ENCODE measurements at places on chromosomes 12 and 14. TPM values are rescaled to one million over a fixed set of nuclear protein-coding genes. Genes with fewer than 3 reads are reported as not detected.

The CABP1 gene
- not detected for total RNA-seq

DNA sequence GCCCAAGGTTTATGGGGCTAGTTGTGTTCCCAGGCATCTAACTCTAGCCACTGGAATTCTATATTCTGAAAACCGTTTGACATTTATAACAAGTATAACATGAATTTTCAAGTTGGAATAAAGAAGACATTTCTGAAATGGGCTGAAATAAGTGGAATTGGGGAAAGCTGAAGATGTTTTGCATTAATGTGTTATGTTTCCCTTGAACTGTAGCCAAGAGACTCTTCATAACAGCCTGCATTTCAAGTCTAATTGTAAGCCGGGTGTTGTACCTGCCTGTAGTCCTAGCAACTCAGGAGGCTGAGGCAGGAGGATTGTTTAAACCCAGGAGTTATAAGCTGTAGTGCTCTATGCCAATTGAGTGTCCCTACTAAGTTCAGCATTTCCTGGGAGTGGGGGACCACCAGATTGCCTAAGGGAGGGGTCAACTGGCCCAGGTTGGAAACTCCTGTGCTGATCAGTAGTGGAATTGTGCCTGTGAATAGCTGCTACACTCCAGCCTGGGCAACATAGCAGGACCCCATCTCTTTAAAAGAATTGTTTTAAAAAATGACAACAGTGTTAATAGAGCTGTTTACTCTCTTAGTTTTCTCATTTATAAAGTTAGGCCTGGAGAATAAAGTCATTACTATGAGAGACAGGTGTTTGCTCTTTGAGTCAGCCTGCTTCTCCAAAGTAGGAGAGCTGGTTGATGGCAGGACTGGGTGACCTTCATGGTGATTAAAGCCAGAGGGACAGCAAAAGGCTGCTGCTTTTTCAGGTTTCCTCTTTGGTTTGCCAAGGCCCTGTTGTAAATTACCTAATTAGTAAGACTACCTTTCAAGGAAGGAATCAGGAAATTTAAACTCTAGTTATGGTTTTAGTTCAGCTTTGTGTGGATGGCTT is 483.6 kb upstream of the RGS6 start:
- no peak for DNase-seq

The FERMT2 gene
- total RNA-seq: 64.2 TPM

DNA sequence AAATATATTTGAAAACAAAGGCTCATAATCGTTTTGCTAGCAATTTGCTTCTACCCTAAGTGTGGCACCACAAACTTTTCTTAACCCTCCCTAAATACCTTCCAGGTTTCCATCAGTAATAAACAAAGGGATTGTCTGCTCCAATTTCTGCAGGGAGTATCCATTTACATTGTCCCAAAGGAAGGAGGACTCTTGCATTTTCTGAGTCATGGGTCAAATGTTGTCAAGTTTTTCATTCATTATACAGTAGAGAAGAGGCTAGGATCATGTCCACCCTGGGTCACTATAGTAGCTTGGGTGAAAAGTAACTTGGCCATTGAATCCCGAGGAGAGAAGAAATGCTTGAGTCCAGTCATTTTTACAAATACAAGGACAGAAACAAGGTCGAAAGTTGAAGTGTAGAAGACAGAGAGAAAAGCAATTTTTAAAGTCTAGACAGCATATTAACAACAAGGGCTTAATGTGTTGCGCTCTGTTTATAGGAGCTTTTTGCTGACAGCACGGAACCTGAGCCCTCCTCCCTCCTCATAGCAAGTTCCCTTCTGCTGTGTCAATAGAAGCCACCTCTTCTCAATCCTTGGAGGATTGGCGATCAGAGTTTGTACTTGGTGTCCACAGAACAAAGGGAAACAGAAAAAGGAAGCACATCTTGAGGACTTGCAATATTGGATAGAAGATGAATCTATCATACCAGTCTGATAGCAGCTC is 53.1 kb downstream of the TMEM30B start:
- no peak for DNase-seq

- no peak for DNase-seq
Measured at GRCh38 chr14:100846309-100846859, 20.5 kb downstream of the MEG3 start.

DNA sequence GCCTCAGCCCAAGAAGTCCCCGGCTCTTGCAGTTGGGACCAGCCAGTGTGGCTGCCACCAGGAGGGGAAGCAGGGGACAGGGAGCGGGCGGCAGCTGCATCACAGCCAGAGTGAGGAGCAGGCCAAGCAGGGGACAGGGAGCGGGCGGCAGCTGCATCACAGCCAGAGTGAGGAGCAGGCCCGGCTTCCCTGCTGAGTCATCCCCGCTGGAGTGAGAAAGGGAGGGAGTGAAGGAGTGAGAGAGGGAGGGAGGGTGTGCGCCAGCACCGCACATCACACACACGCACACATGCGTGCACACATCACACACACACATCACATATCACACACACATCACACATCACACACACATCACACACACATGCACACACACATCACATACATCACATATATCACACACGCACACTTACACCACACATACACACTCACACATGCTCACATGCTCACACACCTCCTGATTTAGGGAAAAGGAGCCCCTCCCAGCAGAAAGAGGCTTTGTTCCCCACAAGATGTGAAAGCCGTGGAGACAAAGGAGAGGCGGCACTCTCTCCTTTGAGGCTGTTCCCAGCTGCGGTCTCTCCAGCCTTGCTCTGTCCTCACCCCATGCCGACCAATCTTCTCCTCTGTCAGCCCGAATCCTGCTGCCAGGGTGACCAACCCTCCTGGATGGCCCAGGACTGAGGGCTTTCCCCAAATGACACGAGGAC is 16.7 kb upstream of the ZDHHC22 start:
- peak; percentile 73 for DNase-seq

GRCh38 chr12:39440101-39440500 is 2.8 kb downstream of the KIF21A start:
- no peak for DNase-seq

The TSHR gene
- not detected for total RNA-seq

DNA sequence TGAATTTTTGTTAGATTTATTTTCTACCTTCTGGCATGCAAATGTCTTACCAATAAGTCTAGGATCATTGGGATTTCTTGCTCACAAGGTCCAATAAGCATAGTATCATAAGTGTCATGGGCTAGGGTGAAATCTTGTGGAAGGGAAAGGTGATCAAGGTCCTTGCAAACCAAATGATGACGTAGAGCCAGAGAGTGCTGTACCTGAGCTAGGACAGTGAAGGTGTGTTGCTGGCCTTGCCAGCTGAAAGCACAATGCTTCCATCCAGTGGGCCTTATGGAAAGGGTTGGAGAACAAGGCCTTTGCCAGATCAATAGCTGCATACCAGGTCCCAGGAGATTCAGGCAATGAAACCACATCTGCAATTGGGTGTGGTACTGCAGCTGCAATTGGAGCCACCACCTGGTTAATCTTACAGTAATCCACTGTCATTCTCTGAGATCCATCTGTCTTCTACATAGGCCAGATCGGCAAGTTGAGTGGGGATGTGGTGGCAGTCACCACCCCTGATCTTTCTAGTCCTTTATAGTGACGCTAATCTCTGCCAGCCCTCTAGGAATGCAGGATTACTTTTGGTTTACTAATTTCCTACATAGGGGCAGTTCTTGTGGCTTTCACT is 208.9 kb upstream of the MYL2 start:
- DNase-seq: no peak

GRCh38 chr12:34401659-34402227 is 379.4 kb downstream of the ALG10 start:
- DNase-seq: no peak

DNA sequence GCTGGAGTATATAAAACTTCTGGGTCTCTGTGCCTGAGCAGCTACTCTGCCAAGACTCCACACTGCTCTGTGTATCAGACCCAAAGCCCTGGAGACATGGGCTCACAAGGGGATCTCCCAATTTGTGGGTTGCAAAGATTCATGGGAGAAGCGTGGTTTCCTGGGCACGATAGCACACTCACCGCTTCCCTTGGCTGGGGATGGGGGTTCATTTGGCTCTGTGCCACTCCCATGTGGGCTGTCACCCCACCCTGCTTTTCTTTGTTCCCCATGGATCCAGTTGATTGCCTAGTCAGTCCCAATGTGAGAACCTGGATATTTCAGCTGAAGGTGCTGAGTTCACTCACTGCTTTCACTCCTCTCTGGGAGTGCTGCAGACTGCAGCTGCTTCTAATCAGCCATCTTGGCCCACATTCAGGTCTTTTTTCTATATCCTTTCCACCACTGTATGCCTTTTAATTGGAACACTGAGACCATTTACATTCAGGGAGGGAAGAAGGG is 40.0 kb upstream of the PCNX4 start:
- DNase-seq: no peak

GRCh38 chr14:94561656-94562010 is 391 bp downstream of the SERPINA4 start:
- DNase-seq: no peak

- DNase-seq: no peak
Measured at GRCh38 chr14:93430315-93431035, at the start of gene UNC79. Gene UNC79 (plus strand): TSS chr14:93430939. CDS start chr14:93431030, 91 bp downstream.

GRCh38 chr14:104541905-104542465 is 37.6 kb upstream of the C14orf180 start:
- no peak for DNase-seq

DNA sequence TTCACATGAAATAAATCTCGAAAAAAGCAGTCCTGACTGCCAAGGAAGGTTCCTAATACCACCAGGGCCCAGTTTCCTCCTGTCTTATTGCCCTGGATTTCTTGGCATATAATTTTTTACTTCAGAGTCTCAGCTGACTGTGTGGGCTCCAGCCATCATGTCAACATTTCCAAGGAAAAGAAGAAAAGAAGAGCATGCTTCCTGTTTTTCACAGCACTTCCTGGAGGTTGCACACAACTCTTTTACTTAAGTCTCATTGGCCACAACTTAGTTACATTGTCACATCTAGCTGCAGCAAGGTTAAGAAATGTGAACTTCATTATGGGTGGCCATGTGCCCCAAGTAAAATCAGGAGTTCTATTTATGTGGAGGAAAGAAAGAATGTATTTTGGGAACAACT is 24.3 kb downstream of the DACT1 start:
- DNase-seq: no peak

GRCh38 chr12:112537710-112538396 is 119.1 kb downstream of the PTPN11 start:
- peak; percentile 88 for DNase-seq

- DNase-seq: no peak
Measured at GRCh38 chr12:115882936-115883335, 394.6 kb downstream of the MED13L start.

All from M059J (cell line).